SJCRH30 (cell line): ENCODE measurements at places on chromosomes 13 and 19.

DNA sequence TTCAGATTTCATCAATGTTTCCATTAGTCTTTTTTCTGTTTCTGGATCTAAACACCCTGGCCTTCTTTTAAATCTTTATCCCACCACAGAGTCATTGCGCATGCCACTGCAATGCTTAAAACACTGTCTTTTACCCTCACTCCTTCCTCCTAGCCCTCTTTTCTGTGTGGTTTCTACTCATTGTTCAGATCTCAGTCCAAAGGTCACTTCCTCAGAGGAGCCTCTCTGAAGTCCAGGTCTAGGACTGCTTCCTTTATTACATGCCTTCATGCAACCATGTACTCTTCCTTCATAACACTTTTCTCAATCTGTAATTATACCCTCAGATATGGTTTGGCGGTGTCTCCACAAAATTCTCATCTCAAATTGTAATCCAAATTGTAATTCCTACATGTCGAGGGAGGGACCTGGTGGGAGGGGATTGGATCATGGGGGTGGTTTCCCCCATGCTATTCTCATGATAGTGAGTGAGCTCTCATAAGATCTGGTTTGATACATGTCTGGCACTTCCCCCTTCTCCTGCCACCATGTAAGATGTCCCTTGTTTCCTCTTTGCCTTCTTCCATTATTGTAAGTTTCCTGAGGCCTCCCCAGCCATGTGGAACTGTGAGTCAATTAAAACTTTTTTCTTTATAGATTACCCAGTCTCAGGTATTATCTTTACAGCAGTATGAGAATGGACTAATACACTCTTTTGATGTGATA lies 808.9 kb downstream of the DIAPH3 start:
- no peak for DNase-seq

- no peak for DNase-seq
Observed at GRCh38 chr13:83048419-83048818, 833.9 kb downstream of the SLITRK1 start.

DNA sequence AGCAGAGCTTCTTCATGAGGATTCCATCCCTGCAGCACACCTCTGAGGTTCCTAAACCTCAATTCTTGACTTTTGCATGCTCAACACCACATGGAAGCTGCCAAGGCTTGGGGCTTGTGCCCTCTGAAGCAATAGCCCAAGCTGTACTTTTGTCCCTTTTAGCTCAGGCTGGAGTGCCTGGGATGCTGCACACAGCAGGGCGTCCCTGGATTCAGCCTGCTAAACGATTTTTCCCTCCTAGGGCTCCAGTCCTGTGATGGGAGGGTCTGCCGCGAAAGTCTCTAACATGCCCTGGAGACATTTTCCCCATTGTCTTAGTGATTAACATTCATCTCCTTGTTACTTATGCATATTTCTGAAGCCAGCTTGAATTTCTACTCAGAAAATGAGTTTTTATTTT lies 98.3 kb downstream of the SLITRK5 start:
- no peak for DNase-seq

- no peak for DNase-seq
Observed at GRCh38 chr13:51976423-51976822, 34.8 kb downstream of the ATP7B start.

DNA sequence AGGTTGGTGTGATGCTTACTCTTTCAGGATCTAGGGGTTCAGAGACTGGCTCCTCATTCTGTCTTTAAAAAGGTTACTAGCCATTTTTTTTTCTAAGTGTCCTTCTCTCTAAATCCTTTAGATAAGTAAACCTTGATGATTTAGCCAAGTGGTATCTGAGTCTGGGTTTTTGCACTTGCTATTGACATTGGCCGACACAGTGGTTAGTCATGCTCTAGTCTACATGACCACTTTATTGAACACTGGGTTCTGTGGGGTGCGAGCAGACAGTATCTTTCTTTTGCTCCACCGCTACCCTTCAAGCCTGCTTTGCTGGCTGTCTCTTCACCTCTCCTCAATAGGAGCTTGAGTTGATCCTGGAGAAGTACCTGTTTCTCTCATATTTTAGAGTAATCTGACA lies 6.2 kb upstream of the NUP58 start:
- DNase-seq, result no peak

DNA sequence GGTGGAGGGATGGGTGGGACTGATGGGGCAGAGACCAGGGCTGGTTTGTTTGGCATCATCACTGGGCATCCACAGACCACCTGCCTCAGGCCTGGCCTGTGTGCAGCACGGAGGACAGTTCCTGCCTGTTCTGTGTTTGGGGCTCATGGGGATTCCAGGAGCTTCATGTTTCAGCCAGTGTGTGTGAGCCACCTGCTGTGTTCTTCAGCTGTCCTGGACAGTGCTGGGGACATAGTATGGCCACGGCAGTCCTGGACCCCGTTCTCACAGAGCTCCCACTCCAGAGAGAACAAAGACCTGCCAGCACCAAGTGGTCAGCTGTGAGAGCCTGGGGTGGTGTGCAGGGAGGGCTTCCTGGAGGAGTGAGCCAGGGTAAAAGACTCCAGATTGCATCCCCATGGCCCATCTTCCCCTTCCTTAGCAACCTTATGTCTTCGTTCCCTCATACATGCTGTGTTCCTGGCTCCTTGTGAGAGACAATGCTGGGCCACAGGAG lies 2.0 kb upstream of the CCDC97 start:
- peak; percentile 65 for DNase-seq

DNA sequence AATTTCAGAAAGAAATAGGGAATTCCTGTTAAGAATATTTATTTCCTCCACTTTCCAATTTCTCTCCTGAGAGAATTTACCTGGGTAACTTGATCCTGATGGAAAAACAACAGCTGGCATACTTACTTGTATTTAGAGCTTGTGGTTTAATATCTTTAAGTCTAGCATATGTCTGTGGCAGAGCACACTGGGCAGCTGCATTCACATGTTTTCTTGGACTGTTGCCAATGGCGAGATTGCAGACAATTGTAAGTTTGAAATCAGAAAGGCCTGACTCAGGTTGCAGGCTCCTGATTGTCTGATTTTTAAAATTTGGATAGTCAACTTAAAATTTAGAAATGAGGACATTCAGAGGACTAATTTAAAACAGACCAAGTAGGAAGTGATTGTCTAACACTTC lies 66.9 kb downstream of the NHLRC3 start:
- peak; percentile 93 for DNase-seq
